ENCODE measurements at places on chromosomes 5 and 9.

DNA sequence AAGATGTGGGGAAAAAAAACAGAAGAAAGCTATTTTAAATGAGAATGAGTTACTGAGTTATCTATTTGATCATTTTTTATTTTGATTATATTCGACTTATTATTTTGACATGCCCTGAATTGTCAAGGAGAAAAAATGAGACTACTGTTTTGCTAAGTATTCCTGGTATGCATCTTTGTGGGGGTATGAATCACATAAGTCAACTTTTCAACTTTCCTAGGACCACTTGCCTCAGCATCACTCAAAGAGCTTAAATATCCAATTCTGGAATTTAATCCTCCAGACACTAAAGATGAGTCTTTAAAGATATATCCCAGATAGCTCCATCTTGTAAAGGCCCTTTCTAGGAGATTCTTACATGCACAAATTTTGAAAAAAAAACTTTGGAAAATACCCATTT lies 17.4 kb upstream of the SPDL1 start:
- no peak for DNase-seq

- DNase-seq: no peak
Observed at GRCh38 chr5:74304536-74304935, 336.0 kb downstream of the ENC1 start.

GRCh38 chr9:34998266-34998665 lies 8.7 kb downstream of the DNAJB5 start:
- DNase-seq: no peak

GRCh38 chr5:159873680-159874079 lies 42.6 kb upstream of the ADRA1B start:
- DNase-seq: no peak

Measured in CD8-positive, alpha-beta T cell (primary cell).